ENCODE measurements at places on chromosomes 12 and 14.

DNA sequence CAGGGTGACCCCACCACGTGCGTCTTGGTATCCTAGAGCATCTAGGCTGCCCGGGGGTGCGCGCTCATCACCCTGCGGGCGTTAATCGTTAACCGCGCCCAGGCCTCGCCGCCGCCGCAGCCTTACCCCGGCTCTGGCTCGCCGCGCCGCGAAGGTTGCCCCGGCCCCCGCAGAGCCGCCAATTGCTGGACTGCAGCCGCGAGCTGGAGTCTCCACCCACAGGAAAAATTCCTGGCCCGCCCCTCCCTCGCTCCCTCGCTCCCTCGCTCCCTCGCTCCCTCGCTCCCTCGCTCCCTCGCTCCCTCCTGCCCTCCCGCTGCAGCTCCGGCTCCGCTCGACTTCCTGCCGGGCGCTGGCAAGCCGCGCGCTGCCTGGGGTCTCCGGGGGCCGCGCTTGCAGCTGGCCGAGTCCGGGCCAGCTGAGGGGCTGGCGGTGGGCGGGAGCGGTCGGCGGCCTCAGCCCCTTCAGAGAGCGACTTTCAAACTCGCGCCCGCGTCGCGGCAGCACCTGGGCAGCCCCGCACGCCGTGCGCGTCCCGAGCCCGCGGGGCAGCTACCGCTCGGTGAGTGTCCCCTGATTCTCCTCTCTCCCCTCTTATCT, at the start of gene PLEKHG3:
PLEKHG3 (plus strand) TSS at position 282 of the 600 bp plus-strand sequence. CDS start 23,208 bp downstream, outside the sequence.
- peak; percentile 75 for DNase-seq

DNA sequence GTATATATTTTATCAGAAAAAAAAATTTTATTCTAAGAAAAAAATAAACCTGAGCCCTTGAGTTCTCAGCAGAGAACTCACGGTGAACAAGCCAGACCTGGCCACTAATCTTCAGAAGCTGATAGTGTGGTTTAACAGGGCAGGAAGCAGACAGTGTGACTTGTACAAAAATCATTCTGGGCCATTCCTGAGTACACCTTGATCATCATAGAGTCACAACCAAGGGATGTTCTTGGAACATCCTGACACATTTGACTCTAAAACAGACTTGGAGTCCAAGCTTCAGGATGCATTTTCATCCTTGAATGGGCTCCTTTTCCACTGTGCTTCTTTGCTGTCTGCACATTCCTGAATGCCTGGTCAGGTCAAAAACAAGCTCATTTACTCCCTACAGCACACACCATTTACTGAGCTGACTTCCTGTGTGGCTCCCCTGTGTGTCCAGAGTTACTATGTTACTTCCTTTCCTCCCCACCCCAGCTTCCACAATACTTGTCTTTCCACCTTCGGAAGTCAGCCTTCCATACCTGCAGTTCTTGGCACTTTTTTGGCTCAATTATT, 112.0 kb downstream of the ANO6 start:
- DNase-seq, result no peak

GRCh38 chr14:24693983-24694382, 60.0 kb upstream of the GZMB start:
- no peak for DNase-seq

DNA sequence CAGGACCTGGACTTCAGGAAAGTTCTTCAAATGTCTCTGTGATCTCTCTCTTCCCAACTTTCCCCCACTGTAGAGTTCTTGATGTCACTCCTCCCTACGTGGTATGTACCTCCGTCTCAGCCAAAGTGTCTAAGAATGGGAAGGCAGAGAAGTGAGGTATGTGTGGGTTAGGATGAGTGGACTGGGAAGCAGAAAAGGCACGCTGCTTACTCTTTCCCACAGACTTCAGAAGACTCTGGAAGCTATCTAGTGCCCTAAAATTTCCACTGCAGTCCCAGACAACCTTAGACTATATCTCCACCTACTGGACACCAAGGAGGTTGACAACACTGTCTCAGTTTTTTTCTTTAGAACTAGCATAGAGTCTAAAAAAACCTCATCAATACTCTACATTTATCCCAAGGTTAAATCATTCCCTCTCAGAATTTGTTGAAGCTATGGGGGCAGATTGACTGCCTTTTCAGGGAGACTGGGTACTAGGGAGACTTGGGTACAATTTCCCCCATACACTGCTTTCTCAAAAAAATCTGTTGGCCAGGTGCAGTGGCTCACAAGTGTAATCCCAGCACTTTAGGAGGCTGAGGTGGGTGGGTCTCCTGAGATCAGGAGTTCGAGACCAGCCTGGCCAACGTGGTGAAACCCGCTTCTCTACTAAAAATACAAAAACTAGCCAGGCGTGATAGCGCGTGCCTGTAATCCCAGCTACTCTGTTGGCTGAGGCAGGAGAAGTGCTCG, 20.6 kb upstream of the ITGA5 start:
- DNase-seq, result peak; percentile 29

DNA sequence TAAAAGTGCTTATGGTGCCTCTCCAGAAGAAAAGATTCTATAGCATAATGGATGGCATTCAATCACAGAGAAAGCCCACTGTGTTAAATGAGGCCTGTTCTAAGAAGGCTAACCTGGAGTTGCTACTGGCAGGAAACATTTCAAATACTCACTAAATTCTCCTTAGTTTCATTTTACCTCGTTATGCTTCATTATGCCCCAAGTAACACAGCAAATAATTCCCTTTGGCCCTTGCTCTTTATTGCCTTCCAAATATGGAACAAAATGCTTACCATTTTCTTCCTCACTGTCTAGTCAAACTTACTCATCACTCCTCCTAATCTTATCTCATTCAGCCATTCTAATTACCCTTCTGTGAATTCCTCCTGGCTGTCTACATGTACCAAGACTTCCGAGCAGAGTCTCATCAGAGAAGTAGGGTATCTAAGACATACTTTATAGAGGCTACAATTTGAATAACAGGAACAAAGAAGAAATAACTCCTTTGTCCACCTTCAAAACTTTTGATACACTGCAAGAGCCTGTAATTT, 292.1 kb upstream of the CLEC14A start:
- no peak for DNase-seq

- DNase-seq, result no peak
Observed at GRCh38 chr12:31773867-31774266, 45.0 kb upstream of the AMN1 start.

- no peak for DNase-seq
Observed at GRCh38 chr14:50892255-50892654, 20.4 kb downstream of the ABHD12B start.

- DNase-seq, result peak; percentile 46
Observed at GRCh38 chr14:84674636-84675035, 855.3 kb upstream of the FLRT2 start.

- DNase-seq, result no peak
Observed at GRCh38 chr14:101895256-101895655, 69.1 kb upstream of the DYNC1H1 start.

DNA sequence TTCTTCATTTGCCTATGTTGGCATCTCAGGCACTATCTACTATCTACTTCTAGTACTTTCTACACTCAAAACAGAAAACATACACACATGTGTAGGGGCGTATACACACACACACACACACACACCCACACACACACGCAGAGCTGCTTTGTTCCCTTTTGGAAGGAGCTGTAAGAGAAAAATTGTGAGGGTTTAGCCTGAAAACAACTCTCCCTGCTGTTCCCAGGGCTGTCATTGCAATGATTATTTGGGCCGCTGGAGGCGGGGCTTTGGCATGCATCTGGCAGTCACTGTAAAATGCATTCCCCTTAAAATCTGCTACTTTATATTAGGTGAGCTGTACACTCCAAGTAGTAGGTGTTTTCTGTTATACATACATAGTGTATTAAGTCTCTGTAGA, 29.1 kb upstream of the SLC38A2 start:
- DNase-seq, result no peak

DNA sequence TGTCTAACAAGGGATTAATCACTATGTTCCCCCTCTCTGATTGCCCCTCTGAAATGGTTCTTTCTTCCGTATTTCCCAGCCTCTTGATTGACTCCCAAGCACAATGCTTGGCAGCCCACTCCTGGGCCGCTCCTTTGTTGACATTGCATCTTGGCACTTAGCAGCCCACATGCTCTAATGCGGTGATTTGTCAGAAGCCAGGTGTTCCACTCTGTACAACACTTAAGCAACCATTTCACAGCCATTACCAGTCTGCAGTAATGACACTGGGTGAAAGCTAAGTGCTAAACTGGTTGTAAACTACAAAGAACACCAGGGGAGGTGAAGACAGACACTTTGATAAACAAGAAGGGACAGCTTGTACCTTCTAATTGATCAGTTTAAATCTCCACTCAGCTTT, 353.5 kb downstream of the TMEM132D start:
- peak; percentile 99 for DNase-seq

Data from NCI-H1105 treated with DMSO at 0.1 percent for 48 hours (cell line).